ENCODE measurements at places on chromosomes 1 and 21.

GRCh38 chr1:1424707-1425106 lies 3.6 kb upstream of the ANKRD65 start:
- DNase-seq, result no peak

DNA sequence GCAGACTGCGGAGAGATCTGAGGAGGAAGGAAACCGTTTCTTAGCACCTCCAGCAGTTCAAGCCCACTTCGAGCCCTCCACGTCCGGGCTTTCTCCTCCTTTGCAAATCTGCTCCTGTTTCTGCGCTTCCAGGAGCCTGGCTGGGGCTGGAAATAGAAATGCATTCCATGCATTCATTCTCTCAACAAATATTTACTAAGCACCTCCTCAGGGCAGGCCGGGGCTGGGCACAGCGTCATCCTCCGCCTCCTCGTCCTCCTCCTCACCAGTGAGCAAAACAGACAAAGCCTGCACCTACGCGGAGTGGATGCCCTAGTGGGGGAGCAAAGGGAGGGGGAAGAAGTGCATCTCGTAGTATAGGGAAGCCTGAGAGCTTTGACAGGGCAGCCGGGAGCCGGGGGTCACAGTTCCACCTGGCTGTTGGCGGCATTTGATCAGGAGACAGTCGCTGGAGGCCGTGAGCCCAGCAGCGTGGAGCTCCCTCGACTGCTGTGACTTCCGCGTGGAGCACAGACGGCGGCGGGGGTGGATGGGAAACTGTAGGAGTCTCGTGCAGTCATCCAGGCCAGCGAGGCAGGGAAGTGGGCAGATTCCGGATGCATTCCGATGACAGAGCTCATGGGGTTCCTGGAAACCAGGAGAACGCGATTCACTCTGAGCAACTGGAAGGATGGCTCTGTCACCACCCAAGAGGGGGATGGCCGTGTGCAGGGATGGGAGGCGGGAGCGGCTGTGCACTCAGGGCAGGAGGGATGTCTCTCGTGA lies 93.5 kb downstream of the SIK1 start:
- no peak for DNase-seq

- DNase-seq, result no peak
Measured at GRCh38 chr1:247324923-247325322, 6.7 kb downstream of the ZNF496 start.

GRCh38 chr21:33360881-33361602 lies 36.3 kb downstream of the IFNAR1 start:
- peak; percentile 58 for DNase-seq

- no peak for DNase-seq
Measured at GRCh38 chr1:34744851-34745250, 10.0 kb upstream of the GJB5 start.

DNA sequence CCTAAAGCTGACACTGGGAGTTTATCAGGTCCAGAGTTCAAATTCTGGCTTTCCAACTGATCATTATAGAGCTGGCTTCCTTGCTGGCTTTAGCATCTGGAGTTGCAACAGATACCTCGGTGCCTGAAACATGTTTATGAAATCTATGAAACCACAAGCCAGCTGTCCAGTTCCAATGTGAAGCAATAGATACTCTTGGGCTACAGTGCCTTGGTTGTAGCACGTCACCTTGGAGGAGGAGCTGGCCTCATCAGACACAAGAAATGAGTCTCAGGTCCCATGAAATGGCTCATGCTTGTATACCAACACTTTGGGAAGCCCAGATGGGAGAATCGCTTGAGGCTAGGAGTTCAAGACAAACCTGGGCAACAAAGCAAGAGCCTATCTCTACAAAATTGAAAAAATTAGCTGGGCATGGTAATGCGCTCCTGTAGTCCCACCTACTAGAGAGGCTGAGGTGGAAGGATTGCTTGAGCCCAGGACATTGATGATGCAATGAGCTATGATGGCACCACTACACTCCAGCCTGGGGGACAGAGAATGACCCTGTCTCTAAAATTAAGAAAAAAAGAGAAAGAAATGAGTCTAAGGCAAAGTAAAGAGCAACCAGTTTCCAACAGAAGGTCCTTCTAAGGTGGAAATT lies 132.5 kb upstream of the ZNF648 start:
- DNase-seq, result no peak

- no peak for DNase-seq
Measured at GRCh38 chr1:83996621-83997020, 2.3 kb downstream of the TTLL7 start.

DNA sequence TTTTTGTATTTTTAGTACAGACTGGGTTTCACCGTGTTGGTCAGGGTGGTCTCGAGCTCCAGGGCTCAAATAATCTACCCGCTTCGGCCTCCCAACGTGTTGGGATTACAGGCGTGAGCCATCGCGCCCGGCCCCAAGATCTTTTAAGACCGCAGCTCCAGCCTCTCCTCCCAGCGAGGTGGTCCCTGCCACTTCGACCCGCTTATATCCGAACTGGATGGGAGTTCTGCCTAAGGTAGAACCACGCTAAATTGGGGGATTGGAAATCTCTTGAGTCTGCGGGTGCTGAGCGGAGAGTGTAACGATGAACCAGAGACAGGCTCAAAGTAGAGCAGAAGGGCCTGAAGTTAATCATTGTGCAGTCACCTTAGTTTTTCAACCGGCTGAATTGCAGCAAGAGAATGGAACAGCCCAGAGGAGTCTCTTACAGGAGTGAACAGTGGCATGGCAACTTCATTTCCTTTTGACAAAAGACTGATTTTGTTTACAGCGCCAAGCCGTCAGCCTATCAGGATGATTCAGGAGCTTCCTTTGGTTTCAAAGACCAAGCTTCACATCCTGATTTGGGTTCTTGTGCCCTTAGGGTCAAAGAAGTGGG lies 726 bp upstream of the CYB5R1 start:
- DNase-seq, result peak; percentile 17

- no peak for DNase-seq
Measured at GRCh38 chr21:14245711-14246110, 29.8 kb downstream of the RBM11 start.

DNA sequence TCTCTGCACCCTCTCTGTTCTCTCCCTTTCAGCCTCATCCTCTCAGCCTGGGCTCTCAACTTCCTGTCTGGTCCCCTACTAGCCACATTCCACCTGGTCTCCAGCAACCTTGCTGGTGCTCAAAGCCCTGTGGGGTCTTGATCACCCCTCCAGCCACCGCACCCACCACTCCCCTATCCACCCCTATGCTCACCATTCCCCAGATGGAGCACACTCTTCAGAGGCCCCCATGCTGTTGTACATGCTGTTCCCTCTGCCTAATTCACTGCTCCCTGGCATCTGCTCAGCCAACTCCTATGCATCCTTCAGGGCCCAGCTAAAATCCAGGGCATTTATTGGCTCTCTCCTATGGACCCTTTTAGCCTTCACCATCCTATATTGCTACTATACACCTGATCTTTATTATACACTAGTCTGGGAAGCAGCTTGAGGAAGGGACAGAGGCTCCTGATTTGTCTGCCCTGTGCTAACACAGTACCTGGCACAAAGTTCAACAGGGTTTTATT lies 81.0 kb downstream of the GLIS1 start:
- DNase-seq, result no peak

GRCh38 chr1:20654104-20654690 lies 7.0 kb downstream of the DDOST start:
- DNase-seq, result peak; percentile 27

- no peak for DNase-seq
Measured at GRCh38 chr1:183103147-183103546, 79.9 kb downstream of the LAMC1 start.

- DNase-seq, result peak; percentile 7
Measured at GRCh38 chr1:244171241-244171985, 120.3 kb downstream of the ZBTB18 start.

DNA sequence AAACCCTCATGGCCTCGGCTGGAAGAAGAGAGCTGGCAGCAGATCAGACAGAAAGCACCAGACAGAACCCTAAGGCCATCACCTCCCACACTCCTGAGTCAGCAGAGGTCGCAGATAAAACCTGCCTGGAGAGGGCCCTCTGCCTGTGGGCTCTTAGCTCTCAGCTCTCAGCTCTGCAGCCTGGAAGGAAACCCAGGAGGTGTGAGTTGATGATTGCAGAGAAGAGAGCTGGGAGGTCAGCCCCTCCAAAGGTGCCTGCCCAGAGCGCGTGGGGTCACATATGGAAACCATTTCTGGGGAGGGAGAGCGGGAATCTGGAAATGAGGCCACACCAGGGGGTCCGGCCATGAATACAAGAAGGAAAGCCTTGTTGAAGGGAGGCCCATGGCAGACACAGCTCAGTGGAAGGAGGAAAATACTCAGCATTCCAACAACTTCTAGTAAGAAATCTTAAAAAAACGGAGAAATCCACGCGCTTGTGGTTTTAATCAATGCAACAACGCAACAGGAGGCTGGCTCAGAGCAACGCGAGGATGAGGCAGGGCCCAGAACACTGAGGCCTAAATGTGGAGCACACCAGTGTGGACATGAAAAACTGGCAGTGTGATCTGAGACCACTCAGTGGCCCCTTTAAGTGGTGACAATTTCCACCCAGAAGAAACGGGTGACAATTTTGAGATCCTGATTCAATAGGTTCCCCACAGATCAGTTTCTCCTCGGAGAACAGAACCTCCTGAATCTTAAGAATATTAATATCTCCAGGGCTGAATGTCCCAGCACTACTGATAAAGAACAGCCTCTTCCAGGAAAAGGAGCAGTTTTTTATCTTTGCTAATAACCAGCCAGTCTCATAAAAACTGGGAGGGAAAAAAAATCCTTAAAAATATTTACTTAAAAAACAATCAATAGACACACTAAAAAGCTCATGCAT lies 45.7 kb downstream of the PSMG1 start:
- DNase-seq, result no peak

DNA sequence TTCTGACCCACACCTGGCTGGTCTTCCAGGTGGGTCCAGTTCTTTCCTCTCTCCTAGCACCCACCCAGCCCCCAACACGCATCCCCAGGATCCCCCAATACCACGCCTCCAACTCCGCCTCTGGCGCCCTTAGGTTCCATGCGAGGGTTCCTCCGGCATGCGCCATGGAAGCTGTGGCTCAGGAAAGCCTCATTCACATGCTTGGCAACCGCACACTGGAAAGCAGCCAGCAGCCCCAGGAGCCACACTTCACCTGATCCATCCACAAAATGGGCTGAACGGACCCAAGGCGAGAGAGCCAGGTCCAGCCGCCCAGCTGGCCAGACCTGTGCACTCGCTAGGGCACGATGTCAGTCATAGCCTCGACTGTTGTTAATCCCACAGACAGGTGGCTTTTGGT lies 161.2 kb downstream of the PSMG1 start:
- no peak for DNase-seq

GRCh38 chr1:33916786-33917185 lies 52.9 kb downstream of the HMGB4 start:
- no peak for DNase-seq

GRCh38 chr1:236120721-236121153 lies 21.6 kb upstream of the GPR137B start:
- DNase-seq, result no peak

DNA sequence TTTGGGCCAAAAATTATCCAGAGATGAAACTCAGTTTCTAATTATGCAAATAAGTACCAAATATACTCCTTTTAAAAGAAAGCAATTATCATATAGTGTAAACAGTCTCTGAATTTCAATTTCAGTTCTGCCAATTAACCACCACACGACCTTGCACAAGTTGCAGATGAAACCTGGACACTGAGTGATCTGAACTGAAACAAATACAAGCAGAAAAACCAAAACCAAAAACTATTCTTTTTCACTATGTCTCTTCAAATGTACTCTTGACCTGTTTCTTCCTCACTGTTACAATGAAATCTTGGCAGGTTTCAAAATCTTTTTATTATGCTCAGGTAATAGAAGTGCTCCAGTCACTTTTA lies 79.2 kb downstream of the TYW3 start:
- no peak for DNase-seq

DNA sequence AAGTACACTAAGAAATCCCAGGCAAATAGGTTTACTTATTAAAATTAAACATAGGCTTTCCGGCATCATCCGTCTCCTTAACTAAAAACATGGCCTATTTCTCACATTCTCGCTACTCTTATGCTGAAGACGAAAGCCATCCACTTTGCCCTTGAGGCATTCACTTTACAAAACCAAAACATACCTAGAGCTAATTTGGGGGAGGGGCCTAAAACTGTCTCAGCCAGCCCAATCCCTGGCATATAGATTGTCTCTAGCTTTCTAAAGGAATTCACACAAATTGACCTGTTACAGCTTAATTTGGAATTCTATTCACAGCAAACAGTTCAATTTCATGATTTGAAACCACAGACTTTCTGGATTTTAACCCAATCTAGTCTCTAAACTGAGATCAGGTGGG lies 34.8 kb downstream of the SLC35D1 start:
- DNase-seq, result no peak

GRCh38 chr1:3570066-3570986 lies 41.0 kb downstream of the MEGF6 start:
- no peak for DNase-seq

DNA sequence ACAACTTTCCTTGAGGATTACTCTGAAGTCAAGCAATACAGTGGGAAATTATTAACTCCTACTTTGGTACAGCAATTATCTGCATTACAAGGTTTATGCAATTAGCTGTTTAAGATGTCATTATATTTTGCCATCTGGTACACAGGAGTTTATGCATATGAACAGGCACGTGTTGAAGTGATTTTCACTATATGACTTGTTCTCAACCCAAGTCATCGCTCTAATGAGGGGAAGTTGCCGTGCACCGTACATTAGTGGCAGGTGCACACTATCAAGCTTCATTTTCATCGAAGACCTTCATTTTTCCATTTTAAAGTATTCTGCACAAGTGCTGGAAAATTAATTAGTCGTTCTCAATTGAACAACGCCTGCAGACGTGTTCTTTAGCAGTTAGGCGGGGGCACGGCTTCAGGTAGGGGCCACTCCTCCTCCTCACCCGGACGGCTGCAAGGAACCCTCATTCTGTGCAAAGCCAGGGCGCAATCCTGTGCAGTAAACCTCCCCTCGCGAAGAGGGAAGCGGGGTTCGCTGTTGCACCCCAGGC lies 39.8 kb upstream of the NFIA start:
- no peak for DNase-seq

DNA sequence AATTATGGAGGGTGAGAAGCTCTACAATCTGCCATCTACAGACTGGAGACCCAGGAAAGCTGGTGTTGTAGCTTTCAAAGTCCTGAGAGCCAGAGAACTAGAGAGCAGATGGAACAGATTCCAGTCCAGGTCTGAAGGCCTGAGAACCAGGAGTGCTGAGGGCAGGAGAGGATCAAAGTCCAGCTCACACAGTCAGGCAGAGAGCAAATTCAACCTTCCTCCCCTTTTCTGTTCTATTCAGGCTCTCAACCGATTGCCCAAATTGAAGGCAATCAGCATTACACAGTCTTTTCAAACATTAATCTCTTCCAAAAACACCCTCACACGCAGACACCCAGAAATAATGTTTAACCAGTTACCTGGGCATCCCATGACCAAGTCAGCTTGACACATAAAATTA lies 2.5 kb upstream of the TMPRSS2 start:
- DNase-seq, result no peak

- peak; percentile 22 for DNase-seq
Measured at GRCh38 chr1:111203681-111204200, 3.3 kb upstream of the DENND2D start.

All from substantia nigra (tissue), 51 donors.